ENCODE measurements at places on chromosomes 5 and 9.

DNA sequence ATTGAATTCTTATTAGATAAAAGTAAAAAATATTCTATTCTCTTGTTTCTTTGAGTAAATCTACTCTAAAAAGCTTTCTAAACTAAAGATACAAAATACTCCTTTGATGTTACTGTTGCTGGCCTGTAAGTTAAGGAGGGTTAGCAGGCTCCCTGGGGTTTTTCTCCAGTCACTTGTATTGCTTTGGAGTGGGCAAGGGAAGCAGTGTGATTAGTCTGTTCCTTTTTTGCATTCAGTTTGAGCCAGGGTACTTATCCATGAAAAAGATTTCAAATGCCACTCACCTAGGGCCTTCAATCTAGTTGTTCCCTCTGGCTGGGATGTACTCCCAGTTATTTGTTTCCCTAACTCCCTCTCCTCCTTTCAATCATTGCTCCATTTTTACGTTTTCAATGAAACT, 256.2 kb upstream of the SMC2 start:
- no peak for DNase-seq

DNA sequence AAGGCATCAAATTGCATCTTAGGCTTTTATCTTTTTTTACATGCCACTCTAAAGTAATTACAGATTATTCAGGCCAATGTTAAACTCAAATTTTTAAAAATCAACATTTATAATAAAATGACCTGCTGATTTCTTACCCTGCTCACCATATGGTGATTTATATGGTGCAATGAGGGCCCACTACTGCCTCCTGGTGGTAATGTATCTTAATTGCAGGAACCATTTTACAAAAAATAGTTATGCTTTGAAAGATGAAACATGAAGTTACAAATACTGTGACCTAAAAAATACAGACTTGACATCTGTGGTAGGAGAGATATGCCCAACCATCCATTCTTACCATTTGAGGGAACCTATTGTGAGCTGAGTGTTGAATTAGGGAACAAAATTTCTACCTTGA, 292.6 kb upstream of the TAS2R1 start:
- DNase-seq: no peak

GRCh38 chr5:141547488-141547887, 58.6 kb downstream of the PCDHGC5 start:
- DNase-seq: no peak

DNA sequence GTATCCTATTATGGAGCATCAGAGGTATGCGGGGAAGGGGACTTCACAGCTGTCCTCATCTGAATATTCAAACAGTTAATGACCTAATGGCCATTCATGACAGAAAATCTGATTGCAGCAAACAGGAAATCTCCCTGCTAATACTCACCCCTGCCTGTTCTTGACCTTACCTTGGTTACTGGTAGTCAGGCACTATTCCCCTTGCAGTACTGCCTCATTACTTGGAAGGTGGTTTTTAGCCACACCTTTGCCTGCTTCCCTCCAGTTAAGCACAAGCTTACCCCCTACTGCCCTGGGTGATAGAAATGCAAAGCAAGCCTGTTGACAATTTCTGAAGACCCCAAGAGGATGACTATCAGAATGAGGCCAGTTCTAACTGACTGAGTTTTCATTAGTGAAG, 332.4 kb downstream of the NTRK2 start:
- no peak for DNase-seq

DNA sequence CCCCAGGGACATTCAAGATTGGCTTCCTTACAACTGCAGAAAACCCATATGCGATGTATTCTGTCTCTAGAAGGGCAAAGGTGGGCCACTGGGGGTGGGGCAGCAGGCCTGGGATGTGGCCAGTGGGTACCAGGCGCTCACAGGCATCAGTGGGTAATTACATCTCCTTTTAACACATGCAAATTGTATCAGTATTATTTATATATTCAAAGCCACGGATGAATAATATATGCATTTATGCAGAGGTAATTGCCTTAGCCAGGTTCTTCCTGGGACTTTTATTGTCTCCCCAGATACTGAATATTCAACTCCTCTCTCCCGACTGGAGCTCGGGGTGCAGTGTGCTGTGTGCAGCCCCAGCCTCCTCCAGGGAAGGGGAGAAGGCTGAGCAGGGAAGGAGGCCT, 109.4 kb upstream of the MVB12B start:
- no peak for DNase-seq

GRCh38 chr5:1010641-1011046, 2.0 kb downstream of the NKD2 start:
- no peak for DNase-seq

DNA sequence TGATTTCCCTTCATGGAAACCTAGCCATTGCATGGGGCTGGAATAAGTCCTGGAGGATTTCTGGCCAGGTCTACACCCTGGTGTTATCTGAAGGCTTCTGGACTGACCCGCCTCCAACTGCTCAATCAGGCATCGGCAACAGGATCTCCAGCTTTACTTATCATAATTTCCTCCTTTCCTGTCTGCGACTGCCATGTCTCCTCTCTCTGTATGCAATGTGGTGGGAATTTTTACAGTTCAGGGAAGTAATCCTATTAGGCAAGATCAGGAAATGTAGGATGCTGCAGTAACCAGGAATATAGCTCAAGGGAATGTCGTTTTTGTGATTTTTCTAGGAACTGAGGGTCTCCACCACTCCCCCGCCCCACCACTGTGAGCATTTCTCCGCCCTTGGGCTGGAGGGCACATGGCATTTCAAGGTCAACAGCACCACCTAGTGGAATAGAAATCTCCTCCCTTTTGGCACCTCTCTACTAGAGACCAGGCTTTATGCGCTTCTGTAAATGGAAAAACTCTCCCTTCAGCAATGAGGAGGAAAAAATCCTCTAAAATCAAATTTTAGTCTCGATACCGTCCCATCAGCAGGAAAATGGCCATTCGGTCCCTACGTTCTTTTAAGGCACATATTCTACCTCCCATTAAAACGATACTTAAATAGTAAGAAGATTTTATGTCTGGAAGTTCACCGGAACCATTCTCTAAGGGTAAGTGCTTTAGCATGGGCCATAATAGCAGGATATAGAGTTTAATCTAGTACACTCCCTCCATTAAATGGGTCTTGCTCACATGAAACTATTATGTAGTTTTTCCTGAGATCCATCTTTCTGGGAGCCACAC, 93.0 kb downstream of the YTHDC2 start:
- DNase-seq: peak; percentile 74

DNA sequence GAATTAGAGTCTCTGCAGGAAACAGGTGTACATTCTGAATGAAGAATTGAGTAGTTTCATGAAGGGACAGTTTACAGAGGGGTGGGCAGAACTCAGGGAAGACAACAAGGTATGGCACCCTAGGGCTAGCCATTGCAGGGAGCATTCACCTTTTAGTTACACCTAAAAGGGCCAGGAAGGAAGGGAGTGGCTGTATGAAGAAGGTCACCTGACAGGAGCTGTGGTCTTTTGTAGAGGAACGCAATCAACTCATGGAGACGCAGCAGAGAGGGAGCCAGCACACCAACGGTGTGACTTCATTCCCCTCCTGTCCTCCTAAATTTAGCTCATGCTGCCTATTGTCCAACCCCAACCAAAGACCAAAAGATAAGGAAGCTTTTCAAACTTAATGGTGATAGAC, 12.7 kb upstream of the ZCCHC7 start:
- no peak for DNase-seq

- no peak for DNase-seq
Measured at GRCh38 chr9:15524845-15525455, 14.2 kb upstream of the PSIP1 start.

- DNase-seq: no peak
Measured at GRCh38 chr5:15215056-15215455, 284.9 kb upstream of the FBXL7 start.

DNA sequence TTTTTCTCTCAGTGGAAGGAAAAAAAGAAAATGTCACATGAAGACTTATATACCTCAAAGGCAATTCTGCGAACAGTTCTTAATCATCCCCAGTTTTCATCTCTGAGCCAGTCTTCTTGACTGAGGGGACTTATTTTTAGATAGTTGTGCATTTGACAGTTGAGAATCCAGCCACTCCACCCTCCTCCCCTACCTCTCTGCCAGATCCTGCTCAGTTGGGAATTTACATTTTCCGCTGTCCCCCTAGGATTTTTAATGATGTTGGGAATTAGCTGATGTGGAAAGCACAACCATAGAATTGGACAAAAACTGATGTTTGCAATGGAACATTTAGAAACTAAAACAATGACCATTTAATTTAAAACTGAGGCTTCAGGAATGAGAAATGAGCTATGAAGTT, 194.3 kb upstream of the PIK3R1 start:
- DNase-seq: no peak

- no peak for DNase-seq
Measured at GRCh38 chr5:35454011-35454525, 163.6 kb upstream of the SPEF2 start.

- no peak for DNase-seq
Measured at GRCh38 chr5:95723632-95724369, 7.3 kb upstream of the RHOBTB3 start.

GRCh38 chr9:96448546-96449170, 1.3 kb upstream of the HABP4 start:
- no peak for DNase-seq

DNA sequence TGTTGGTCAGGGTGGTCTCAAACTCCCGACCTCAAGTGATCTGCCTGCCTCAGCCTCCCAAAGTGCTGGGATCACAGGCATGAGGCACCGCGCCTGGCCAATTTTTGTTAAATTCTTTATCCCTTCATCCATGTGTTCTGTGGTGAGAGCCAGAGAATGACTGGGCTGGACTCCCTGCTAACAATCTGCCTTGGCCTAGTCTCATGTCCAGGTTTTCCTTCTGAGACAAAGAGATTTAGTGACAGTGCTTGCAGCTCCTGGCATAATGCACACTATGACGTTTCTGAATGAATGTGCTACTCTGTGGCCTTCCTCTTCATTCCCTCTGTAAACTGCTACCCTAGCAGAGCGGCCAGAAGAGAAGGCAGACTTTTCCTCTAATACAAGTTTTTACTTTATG, 79.3 kb downstream of the FOXD1 start:
- DNase-seq: no peak

- no peak for DNase-seq
Measured at GRCh38 chr9:127095411-127095810, 27.0 kb downstream of the ANGPTL2 start.

DNA sequence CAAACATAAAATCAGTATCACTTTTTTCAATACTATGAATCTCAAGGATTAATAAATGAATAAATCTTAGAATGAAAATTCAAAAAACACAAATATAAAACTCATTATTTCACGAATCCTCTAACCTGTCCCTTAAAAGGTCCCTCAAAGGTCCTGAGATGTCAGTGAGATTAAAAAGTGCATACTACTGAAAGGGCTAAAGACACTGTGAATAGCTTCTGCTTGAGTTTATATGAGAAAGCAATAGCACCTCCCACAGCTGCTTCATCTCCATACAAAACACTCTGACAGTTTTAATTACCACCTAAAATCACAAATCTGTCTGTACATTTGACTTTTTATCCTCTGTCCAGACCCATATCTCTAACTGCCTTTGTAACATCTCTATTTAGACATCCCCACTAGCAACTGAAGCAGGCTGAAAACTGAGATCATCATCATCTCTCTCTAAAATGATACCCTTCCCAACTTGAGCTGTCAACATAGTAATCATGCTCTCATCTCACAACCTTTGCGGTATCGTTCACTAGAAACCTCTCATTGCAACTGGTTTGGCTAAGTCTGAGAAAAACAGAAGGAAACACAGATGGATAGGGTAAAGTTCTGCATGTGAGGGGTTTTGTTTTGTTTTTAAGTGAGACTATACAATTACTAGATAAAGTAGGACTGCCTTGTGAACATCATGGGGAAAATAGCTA, 56.3 kb downstream of the TBCA start:
- no peak for DNase-seq

- DNase-seq: peak; percentile 94
Measured at GRCh38 chr9:129495620-129496472, 125.1 kb downstream of the C9orf50 start.
